ENCODE measurements at places on chromosomes 2 and 18.

- no peak for DNase-seq
Measured at GRCh38 chr2:121790276-121790956, 35.0 kb downstream of the TSN start.

- no peak for DNase-seq
Measured at GRCh38 chr18:23136326-23137096, 1.2 kb downstream of the CABLES1 start.

GRCh38 chr2:42510608-42511243 is 16.9 kb upstream of the KCNG3 start:
- DNase-seq, result no peak

GRCh38 chr2:28624436-28624792 is 127.2 kb upstream of the PPP1CB start:
- no peak for DNase-seq

DNA sequence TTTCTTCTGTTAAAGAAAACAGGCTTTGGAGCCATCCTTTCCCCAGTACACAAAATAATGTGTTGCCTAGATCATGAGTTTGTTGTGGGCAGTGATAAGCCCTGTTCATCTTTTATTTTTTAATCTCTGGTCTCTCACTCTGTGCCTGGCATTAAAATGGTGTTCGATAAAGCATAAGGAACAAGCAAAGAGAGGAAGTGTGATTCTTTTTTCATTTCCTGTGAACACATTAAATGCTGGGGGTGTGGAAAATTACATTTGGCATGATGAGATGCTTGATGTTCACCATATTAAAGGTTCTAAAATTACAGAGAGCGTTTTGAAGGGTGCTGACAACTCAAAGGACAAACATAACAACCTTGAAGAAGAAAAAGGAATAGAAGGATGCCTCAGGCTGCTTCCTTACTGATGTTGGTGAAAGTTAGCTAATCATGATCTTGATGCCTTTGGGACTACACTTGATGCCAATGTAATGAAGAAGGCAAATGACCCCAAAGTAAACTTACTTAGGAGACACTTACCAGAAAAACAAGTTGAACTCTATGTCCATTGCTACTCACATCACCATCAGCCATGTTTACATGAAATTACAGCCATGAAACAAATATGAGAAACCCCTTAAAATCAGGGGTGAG is 33.0 kb downstream of the TMEFF2 start:
- no peak for DNase-seq

DNA sequence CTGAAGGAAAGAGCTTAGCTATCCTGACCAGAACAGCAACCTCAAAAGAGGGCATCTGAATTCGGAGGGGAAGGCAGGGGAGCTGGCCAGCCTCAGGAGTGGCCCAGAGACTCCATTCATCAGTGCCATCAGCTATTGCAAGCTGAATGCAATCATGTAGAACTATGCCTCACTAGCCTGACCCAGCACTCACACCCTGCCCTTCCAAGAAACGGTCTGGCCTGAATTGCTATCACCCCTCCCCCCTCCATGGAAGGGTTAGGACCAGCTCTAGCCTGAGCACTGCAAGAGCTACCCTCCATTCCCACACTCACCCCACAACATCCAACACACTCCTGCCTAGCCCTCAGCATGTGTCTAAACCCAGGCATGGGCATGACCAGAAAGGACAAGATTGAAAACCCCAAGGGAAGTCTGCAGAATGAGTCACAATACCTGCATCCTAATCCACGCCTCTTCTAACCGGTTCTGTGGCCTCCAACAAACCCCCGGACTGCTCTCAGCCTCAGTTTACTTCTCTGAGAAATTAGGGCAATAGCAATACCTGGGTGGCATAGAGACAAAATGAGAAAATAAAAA is 120.3 kb downstream of the BCL11A start:
- no peak for DNase-seq

DNA sequence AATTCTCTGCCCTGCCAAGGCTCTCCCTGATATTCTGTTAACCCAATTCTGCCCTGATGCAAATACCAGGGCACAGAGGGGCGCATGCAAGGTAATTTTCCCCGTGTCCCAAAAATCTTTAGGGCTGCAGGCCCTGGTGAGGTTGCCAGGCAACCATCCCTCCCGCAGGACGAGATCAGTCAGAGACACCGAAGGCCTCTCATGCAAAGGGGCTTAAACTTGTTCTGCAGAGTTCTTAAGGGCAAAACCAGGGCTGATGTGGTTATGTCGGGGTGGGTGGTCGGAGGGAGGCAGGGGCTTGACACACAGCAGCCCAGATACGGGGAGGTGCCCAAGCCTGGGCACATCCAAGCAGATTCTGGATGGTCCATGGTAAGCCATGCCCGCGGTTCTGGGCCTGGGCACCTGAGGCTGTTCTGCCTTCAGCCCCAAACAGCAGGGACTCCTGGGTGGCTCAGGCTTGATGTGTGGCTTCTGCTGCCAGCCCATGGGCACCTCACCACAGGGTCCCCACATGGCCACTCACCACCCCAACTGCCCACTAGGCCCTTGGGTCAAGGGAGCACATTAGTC is 27.2 kb downstream of the STEAP3 start:
- no peak for DNase-seq

GRCh38 chr18:79058007-79058406 is 11.2 kb upstream of the ATP9B start:
- DNase-seq, result no peak

- DNase-seq, result no peak
Measured at GRCh38 chr2:232538671-232539070, 821 bp upstream of the CHRNG start.

DNA sequence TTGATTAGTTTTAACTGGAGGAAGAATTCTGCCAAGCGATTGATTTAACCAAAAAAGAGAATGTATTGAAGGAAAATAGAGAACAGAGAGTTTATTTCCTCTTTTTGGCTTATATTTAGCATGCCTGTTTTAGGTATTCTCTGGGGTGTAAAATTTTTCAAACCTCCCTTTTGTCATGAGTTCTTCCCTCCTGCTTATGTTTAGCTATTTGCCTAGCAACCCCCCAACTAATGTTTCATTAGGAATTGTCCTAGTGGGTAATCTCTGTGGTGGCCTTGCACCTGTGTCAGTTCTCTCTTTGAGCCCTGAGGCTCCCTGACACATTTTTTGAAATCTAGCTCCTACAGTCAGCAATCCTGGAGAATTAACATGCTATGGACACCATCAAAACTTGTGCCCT is 12.5 kb upstream of the REG1B start:
- no peak for DNase-seq

- DNase-seq, result no peak
Measured at GRCh38 chr18:67216846-67217245, 299.7 kb downstream of the DSEL start.
